ENCODE measurements at places on chromosomes 11 and 22.

GRCh38 chr11:118194835-118195627, 18.6 kb upstream of the SCN2B start:
- DNase-seq = peak; percentile 94

- DNase-seq = no peak
These were observed 290.3 kb upstream of the API5 start for GRCh38 chr11:43021466-43021865.

- DNase-seq = no peak
These were observed 335.9 kb downstream of the BRD1 start for GRCh38 chr22:49491726-49492125.

GRCh38 chr22:44823806-44824205, 71.4 kb downstream of the ARHGAP8 start:
- no peak for DNase-seq

- DNase-seq = no peak
These were observed 2.4 kb upstream of the ATP5MG start for GRCh38 chr11:118398791-118399559.

GRCh38 chr22:19961868-19962245, 20.2 kb upstream of the TXNRD2 start:
- no peak for DNase-seq

GRCh38 chr11:115528225-115528624, 24.0 kb upstream of the CADM1 start:
- no peak for DNase-seq

DNA sequence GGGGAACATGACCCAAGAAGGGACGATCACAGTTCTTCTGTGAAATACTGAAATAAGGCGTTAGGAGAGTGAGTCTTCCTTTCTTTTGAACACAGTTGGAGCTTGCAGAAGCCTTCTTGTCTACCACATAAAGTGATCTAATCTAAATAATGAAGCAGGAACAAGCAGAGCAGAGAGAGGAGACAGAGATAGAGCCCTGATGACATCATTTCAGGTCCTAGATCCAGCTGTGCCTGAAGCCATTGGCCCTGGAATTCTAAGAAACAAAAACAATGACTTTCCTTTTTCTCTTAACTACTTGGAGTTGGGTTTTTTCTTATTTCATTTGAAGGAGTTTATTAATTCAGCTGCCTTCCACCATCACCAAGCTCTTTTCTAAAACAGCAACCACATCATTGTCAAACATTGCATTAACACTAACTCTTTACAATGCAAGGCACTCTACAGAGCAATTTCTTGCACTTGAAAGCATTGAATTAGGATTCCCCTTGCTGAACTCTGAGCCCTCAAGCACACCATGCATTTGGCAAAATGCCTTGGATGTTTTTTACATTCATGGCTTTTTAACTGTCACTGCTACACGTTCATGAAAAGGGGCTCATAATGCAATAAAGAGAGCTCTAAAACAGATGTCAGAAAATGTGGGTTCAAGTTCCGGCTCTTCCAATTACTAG, 117.2 kb upstream of the TIMP3 start:
- no peak for DNase-seq

GRCh38 chr11:122717264-122717867, 61.8 kb downstream of the UBASH3B start:
- no peak for DNase-seq

Measured in NCI-H526 (cell line).